ENCODE measurements at places on chromosomes 13 and 19. TPM values are rescaled to one million over a fixed set of nuclear protein-coding genes. Genes with fewer than 3 reads are reported as not detected.

The SPHK2 gene
- total RNA-seq: 33.0 TPM

The LHFPL6 gene
- not detected for total RNA-seq

The NLRP7 gene
- total RNA-seq: not detected

The MATK gene
- 44.0 TPM for total RNA-seq

The SMAD9 gene
- not detected for total RNA-seq

- DNase-seq: no peak
Observed at GRCh38 chr19:23241419-23241818, 8.8 kb downstream of the ZNF724 start.

- no peak for DNase-seq
Observed at GRCh38 chr19:4568886-4569285, 9.4 kb upstream of the SEMA6B start.

- no peak for DNase-seq
Observed at GRCh38 chr19:30330266-30330665, 41.9 kb upstream of the ZNF536 start.

- no peak for DNase-seq
Observed at GRCh38 chr19:392375-392970, 16.5 kb downstream of the C2CD4C start.

DNA sequence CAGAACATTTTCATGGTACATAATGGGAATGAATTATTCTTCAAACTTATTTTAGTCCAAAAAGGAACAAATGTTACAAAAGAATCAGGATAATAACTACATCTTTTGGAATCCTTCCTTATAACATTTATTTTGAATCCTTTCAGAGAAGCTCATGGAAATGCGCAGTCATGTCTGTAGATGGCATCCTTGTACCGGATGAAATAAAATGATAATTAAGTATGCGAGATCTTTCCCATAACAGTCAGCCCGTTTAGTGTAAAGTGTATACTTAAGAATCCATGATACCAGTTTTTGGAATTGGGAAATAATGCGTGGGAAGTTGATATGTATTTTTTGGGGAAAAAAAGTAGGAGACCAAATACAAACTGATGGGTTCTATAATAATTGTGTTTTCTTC is 418.8 kb downstream of the GPC5 start:
- no peak for DNase-seq

DNA sequence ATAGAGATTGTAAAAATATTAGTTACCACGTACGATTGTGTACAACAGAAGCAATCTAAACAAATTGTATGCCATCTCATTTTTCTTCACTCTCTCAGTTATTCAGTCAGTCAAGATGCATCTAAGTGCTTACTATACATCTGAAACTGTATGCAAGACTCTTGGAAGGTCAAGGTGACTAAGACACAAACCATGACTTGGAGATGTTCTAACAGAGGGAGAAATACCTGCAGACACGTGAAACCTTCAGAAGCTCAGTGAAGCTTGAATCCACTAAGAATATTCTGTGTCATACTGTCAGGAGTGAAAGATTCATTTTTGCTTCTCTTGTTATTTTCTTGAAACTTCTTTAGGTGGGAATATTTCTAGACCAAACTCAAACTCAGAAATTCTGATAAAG is 365.4 kb downstream of the ITGBL1 start:
- no peak for DNase-seq

- no peak for DNase-seq
Observed at GRCh38 chr13:96081888-96082287, 8.0 kb upstream of the HS6ST3 start.

- no peak for DNase-seq
Observed at GRCh38 chr19:29884466-29884865, 57.6 kb upstream of the URI1 start.

DNA sequence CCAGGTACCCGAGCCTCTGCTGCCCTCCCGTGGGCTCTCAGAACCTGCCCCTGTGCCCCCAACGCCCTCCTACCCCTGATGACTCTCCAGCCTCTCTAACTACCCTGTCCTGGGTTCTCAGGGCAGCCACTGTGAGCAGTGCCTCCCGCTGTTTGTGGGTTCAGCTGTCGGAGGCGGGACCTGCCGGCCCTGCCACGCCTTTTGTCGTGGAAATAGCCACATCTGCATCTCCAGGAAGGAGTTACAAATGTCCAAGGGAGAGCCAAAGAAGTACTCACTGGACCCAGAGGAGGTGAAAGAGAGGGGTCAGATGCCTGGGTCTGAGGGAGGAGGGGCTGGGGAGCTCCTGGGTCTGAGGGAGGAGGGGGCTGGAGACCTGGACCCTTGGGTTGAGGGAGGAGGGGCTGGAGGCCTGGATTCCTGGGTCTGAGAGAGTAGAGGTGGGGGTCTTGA is 20.0 kb downstream of the CNFN start:
- DNase-seq: no peak

GRCh38 chr13:85312071-85312470 is 487.1 kb downstream of the SLITRK6 start:
- no peak for DNase-seq

DNA sequence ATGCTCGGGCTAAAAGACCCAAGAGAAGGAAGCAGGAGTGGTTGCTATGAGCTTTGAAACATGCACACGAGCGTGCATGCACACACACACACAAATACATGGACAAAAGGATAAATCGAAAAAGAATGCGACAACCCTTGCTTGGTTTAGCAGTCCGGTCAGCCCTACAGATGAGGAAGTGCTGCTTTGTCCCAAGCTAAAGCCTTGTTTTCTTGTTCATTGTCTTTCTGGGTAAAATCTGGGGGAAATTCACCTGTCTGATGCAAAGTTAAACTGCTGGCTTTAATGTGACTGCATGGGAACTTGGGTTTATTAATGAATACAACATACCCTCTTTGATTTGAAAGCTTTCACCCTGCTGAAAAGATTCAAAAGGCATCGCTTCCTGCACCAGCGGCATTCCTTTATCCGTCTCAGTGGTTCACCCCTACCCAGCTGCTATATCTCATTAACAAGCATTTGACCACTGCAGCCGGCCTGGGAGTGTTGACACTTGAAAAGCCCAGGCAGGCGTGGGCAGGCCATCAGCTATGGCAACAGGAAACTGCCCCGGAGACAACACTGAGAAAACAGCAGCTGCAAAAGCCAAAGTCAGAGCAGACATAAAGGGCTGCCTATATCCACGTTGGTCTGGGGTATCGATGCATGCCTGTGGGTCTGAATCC is 301.7 kb downstream of the NDFIP2 start:
- DNase-seq: no peak

DNA sequence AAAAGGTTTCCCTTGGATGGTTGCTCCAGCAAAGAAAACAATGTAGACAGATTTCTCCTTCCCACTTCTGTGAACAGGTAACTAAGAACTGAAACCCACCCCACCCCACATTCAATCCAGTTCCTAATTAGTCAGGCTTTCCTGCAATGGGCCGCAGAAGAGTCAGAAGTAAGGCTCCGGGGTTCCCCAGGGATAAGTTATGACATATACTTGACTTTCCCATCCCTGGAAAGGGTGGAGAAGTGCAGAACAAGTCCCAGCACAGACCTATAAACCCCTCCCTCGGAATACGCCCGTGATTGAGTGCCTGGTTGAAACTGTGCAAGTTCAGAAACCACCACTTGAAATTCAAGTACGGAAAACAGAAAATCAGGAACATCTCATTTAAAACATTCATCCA is 24.9 kb downstream of the RCBTB2 start:
- DNase-seq: no peak

- DNase-seq: no peak
Observed at GRCh38 chr19:11264452-11265176, 2.3 kb upstream of the DOCK6 start.

DNA sequence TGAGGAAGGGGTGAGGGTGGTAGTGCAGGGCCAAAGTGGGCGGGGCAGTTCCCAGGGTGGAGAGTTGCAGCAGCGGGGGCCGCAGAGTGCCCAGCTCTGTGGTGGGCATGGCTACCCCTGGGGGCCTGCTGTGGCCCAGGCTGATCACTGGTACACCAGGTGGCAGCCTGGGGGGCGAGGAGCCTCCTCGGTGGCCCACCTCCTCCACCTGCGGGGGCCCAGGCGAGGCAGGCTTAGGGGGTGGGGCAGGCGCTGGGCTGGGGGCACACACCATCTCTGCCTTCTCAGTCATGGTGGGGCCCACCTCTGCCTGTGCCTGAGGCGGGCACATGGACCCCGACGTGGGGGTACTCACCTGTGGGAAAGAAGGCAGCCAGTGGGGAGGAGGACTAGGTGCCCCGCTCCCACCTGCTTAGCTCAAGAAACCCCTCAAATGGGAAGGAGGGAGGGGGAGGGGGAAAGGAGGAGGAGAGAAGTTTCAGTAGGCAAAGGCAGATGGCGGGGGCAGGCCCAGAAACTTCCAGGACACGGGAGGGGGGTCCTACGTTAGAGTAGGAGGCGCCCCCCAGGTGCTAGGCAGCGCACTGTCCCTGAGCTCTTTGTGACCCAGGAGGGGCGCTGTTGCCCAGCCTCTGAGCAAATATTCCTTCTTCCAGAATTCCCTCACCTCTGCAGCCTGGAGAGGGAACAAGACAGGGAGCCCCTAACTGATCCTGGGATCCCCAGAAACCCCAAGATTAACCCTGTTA is 1.6 kb downstream of the LYL1 start:
- no peak for DNase-seq

GRCh38 chr19:33509774-33510173 is 11.8 kb downstream of the PEPD start:
- DNase-seq: no peak

DNA sequence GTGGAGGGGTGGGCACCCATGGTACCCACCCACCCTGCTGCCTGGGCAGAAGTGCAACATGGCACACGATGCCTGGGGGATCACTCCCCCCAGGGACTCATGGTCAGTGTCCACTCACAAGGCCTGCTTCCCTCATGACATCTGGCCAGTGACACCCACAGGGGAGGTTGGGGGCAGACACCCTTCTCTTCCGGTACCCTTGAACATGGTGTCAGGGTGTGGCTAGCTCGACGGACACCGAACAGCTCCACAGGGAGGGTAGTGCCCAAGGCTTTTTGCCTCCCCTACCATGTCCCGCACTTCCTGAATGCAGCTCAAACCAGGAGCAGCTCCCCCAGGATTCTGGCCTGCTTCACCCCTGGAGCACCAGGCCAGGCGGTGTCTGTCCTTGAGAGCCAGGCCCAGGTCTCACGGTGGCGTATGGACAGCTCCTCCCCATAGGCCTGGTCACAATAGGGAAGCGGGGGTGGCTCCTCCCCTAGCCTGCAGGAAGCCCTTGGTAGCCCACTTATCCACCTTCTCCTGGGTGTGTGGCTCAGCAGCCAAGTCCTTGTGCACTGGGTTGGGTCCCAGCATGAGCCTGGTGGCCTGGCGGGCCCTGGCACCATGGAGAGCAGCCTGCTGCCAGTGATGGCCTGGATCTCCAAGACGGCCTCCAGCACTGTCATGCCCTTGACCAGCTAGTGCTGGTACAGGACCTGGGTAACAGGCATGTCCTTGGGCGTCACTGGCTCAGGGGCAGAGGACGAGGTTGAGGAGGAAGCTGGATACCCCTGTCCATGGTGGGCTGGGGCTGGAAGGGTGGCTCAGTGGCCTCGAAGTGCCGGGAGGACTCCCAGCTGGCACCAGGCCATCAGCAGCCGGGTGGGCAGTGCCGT is 7.8 kb downstream of the ACP4 start:
- DNase-seq: no peak

Data from activated CD8-positive, alpha-beta T cell treated with anti-CD3 and anti-CD28 coated beads, Interleukin-2, amount 10 ng/mL, durations not matched to agents 7 days and 5 days (primary cell).